ENCODE measurements at places on chromosomes 13 and 19.

DNA sequence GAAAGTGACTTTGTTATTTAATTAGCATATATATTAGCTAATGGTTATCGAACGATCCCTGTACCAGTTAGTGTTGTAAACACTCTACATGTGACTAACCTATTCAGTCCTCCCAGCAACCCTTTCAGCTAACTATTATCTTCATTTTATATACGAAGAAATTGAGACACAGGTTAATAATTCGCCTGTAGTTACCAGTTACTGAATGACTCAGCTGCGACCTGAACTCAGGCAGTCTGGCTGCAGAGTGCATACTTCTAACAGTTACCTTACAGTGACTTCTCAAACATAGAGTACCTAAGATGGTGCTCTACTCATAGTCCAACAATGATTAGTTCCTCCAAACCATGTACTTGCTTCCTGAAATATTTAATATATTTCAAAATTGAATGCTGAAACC lies 117.7 kb downstream of the FNDC3A start:
- DNase-seq, result no peak

- no peak for DNase-seq
Measured at GRCh38 chr19:36638862-36639510, 27.7 kb downstream of the ZNF461 start.

GRCh38 chr13:65592731-65593130 lies 1637.4 kb downstream of the PCDH9 start:
- DNase-seq, result no peak

DNA sequence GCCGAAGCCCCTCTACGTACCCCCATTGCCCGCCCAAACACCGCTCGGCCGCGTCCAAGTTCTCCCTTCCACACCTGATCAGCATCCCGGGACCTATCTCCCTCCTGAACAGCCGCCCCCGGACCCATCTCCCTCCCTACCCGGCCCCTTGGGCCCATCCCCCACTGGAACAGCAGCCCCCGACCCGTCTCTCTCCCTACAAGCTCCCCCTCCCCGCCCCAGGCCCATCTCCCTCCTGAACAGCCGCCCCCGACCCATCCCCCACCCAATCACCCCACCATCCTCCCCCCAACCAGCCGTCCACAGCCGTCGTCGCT lies 610 bp downstream of the ZSCAN1 start:
- DNase-seq, result no peak

DNA sequence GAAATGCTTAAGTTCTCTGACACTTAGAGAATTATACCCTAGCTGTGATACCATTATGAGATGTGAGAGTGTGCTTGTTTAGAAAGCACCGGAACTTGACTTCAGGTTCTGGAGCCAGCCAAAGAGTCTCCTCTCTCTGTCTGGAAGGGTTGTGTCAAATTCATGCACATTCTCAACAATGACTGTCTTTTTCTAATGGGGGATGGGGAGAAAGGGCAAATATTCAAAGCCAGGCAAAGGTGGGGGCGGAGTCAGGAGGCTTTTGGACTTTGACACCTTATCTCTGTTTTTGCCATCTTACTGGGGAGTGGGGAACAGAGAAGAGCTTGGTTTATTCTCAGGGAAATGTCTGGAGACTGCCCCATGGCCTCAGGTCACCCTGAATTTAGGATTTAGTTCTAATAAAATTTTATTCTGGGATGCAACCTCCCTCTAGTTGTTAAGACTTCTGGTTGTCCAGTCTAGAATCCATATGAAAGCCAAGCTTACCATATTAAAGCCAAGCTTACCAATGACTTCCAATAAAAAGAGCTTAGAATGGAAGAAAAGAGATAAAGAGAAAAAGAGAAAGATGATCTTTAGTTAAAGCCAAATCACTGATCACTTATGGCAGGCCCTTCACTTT lies 28.2 kb upstream of the KPNA3 start:
- DNase-seq, result no peak

GRCh38 chr19:1756264-1756663 lies 3.0 kb downstream of the ONECUT3 start:
- DNase-seq, result no peak

- no peak for DNase-seq
Measured at GRCh38 chr19:5025027-5025426, 56.1 kb downstream of the KDM4B start.

DNA sequence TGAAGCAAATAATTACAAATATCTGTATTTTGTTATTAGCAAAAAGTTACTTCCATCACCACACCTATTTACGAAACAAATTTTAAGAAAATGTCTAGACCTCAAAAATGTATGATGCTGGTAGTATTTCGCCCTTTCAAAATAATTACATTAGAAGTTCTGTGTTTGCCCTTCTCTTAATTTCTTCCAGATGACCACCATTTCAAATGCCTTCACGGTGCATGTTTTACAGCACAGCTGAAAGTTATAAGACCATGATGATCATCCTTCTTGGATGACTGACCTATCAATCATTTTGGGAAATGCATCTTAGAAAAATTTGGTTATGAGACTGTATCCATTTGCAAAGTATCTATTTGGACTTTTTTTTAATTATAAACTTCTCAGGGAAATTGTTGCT lies 390.8 kb downstream of the SLITRK6 start:
- DNase-seq, result no peak

GRCh38 chr13:30338331-30338851 lies 31.0 kb upstream of the KATNAL1 start:
- DNase-seq, result no peak

DNA sequence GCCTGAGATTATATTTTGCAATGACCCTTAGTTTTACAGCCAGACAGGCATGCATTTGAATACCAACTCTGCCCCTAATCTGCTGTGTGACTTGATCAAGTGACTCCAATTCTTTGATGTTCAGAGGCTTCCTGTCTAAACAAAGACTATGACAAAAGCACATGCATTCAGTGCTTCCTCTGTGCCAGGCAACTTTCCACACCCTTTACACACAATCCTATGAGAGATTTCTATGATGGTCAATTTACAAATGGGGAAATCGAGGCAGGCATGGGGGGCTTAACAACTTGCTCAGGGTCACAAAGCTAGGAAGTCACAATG lies 3.7 kb upstream of the LYPD3 start:
- no peak for DNase-seq

GRCh38 chr13:43333176-43333575 lies 309.8 kb downstream of the DNAJC15 start:
- no peak for DNase-seq

DNA sequence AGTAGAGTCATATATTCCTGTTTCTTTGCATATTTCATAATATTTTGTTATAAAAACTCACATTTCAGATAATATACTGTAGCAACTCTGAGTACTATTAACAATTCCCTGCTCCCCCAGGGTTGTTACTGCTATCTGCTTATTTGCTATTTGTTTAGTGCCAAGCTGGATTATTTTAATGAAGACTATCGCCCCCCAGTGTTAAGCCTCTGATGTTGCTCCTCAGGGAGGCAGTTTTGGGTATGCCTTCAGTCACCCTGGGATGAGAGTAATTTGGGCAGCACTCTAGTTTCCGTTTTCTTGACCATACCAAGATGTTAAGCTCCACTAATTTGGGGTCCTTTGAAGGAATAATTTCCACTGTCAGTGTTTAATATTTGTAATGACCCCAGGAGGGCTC lies 46.0 kb downstream of the MICU2 start:
- DNase-seq, result no peak

DNA sequence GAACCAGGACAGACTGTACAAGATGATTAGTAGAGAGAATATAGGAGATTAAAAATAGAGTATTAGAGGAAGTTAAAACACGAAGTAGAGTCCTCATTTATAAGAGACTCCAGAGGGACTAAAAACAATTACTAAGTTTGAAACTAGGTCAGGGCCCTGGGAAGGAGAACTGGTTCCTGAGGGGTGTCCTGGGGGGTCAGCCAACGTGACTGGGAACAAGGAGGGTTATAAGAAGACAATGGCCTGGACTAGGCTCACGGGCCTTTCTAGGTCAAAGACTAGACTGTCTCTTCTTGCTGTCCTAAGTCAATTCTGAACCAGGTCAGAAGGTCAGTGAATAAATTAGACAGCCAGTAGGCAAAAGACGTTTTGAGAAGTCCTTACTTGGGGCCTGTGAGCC lies 165.3 kb downstream of the IER2 start:
- DNase-seq, result no peak

GRCh38 chr19:19627621-19628500 lies at the start of gene LPAR2:
TSS of gene LPAR2 (minus strand) at chr19:19628220. CDS start at chr19:19627275, 945 bp downstream.
- peak; percentile 59 for DNase-seq

GRCh38 chr13:51481656-51482055 lies 28.8 kb upstream of the INTS6 start:
- no peak for DNase-seq

DNA sequence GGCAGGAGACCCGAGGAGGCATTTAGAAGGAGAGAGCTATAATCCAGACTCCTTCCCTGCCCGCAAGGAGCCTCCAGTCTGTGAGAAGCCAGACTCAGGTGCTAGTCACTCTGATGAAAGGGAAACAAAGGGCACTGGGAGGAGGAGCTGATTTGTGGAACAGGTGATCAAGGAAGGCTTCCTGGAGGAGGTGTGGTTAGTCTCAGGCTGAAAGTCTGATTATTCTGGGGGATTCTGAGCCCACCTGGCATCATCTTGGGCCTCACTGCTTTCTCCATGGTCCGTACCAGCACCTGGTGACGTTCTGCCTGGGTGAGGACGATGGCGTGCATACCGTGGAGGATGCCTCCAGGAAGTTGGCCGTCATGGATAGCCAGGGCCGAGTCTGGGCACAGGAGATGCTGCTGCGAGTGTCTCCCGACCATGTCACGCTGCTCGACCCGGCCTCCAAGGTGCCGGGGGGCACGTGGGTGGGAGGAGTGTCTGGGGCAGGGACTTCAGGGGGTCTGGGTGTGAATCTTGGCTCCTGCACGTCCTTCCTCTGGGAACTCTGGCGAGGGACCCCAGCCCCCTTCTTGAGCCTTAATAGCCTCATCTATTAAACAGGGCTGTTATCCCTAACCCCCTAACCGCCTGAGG lies 3.9 kb downstream of the EPS8L1 start:
- DNase-seq, result no peak

- no peak for DNase-seq
Measured at GRCh38 chr19:6268382-6268771, 11.4 kb downstream of the MLLT1 start.

- DNase-seq, result no peak
Measured at GRCh38 chr13:21071015-21071414, 9.6 kb upstream of the LATS2 start.

DNA sequence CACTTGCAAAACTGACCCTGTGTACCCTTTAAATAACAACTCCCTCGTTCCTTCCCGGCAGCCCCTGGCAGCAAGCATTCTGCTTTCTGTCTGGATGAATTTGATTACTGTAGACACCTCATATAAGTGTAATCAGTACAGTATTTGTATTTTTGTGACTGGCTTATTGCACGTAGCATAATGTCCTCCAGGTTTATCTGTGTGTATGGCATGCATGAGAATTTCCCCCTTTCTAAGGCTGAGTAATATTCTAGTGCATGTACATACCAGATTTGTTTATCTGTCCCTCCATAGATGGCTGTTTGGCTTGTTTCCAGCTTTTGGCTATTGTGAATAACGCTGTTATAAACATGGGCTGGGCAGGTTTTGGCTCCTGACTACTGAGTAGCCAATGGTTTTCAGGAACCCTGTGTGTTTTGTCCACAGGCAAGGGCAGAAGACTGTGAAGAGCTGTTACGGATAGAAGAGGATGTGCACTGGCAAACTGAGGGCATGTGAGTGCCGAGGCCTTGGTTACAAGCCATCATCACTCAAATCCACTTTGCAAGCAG lies 98.0 kb downstream of the ESD start:
- DNase-seq, result no peak

DNA sequence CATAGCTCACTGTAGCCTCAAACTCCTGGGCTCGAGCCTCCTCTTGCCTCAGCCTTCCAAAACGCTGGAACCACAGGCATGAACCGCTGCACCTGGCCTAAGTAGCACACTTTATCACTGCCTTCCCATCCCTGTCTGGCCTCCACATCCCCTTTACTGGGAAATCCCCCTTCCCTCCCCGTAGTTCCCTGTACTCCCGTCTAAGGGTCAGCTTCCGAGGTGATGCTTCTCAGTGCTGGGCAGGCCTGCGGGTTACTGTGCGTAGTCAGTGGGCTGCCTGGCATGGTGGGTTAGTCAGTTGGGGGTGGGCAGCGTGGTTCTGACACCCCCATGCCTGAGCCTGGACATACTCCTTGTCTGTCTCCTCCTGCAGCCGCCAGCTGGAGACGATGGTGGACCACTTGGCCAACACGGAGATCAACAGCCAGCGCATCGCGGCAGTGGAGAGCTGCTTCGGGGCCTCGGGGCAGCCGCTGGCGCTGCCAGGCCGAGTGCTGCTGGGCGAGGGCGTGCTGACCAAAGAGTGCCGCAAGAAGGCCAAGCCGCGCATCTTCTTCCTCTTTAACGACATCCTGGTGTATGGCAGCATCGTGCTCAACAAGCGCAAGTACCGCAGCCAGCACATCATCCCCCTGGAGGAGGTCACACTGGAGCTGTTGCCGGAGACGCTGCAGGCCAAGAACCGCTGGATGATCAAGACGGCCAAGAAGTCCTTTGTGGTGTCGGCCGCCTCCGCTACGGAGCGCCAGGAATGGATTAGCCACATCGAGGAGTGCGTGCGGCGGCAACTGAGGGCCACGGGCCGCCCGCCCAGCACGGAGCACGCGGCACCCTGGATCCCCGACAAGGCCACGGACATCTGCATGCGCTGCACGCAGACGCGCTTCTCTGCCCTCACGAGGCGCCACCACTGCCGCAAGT lies 8.4 kb downstream of the PLEKHF1 start:
- DNase-seq, result no peak

- DNase-seq, result no peak
Measured at GRCh38 chr19:31723101-31723500, 373.9 kb upstream of the TSHZ3 start.

- no peak for DNase-seq
Measured at GRCh38 chr13:109771926-109772325, 14.5 kb downstream of the IRS2 start.

DNA sequence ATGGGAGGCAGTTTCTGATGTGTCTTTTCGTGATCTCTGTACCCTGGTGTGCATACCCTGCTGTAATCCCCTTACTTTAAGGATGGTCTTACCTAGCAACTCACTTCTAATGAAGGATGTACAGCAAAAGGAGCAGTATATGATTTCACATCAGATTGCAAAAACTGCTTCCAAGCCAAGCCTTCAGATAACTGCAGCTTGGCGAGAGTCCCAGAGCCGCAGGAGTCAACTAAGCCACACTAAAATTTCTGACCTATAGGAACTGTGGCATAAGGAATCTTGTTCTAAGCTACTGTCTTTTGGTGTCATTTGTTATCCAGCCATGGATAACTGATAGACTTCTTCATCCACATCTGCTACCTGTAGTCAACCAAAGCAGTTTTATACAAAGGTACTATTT lies 496.7 kb downstream of the GPC6 start:
- no peak for DNase-seq

- DNase-seq, result no peak
Measured at GRCh38 chr19:51551673-51552432, 19.2 kb upstream of the ZNF175 start.

- no peak for DNase-seq
Measured at GRCh38 chr19:49858088-49858985, 7.4 kb downstream of the PTOV1 start.

DNA sequence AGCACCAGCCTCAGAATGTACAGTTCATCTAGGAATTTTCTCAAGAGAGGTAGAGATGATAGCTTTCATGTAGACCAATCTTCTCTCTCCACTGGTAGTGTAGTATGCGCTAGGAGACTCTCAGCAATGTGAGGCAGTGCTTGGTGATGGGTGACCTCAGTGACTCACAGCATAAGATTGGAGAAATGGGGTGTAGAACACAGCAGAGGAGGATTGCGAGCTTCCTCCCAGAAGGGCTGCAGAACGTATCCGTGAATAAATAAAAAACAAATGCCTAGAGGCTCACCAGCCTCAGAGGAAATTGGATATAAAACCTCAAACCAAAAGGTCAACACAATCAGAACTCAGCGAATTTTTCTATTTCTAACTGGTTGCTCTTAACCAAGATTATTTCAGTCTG lies 182.9 kb upstream of the RXFP2 start:
- no peak for DNase-seq
